ENCODE measurements at places on chromosomes 7 and 10. TPM values are rescaled to one million over a fixed set of nuclear protein-coding genes. Genes with fewer than 3 reads are reported as not detected.

Gene DRGX
- not detected for polyA plus RNA-seq

Gene NME8
- not detected for polyA plus RNA-seq

Gene SLC26A5
- polyA plus RNA-seq, result 0.25 TPM

Gene VWC2
- polyA plus RNA-seq, result not detected

Gene SAP25
- polyA plus RNA-seq, result 2.3 TPM

DNA sequence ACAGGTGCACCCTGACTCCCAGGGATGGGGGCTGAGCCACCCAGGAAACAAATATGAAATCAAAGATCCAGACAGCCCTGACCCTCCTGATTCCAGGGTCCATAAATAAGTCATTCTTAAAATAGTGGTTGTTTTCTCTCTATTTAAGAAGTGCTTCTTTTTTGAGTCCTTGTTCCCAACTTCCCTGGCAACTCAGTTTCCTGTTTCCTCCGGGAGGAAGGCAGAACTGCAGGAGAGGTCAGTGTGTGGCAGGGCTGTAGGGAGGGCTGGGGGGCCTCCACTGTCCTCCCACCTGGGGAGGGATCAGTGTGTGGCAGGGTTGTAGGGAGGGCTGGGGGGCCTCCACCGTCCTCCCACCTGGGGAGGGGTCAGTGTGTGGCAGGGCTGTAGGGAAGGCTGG, 88.7 kb upstream of the PDGFA start:
- no peaks in the 10 kb centered on the region for H3K27me3 ChIP-seq
- DNase-seq, result no peak
- no peaks in the 10 kb centered on the region for H3K4me1 ChIP-seq
- no peak overlapping the region for H3K4me3 ChIP-seq
- H3K27ac ChIP-seq, result no peak overlapping the region

DNA sequence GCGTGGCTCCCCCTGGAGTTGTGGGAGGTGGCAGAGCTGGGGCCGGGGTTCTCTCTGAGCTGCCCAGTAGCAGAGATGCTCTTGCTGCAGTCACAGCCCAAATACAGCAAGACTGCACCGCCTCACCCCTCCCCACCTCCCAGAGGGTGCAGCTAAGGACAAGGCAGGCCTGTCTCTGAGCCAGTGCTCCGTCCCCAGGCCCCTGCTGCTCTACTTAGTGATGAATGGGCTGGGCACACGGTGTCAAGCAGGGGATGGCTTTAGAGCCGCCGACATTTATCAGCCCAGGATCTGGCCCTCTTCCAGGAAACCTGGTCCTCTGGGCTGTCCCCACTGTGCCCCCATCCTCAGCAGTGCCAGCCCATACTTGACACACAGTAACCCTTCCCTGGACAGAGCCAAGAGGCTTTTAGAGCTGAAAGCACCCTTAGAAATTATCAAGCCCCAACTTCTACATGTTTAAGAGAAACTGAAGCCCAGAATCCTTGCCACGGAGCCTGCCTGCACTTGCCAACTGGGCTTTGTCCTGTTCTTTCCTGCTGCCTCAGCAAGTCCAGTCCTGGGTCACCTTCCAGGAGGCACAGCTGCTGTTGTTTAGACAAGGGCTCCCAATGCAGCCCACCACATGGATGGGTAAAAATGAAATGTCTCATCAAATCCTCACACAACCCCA, 137.1 kb upstream of the UNC5B start:
- no peak overlapping the region for H3K27ac ChIP-seq
- H3K36me3 ChIP-seq, result no peaks in the 10 kb centered on the region
- no peak overlapping the region for H3K4me3 ChIP-seq

DNA sequence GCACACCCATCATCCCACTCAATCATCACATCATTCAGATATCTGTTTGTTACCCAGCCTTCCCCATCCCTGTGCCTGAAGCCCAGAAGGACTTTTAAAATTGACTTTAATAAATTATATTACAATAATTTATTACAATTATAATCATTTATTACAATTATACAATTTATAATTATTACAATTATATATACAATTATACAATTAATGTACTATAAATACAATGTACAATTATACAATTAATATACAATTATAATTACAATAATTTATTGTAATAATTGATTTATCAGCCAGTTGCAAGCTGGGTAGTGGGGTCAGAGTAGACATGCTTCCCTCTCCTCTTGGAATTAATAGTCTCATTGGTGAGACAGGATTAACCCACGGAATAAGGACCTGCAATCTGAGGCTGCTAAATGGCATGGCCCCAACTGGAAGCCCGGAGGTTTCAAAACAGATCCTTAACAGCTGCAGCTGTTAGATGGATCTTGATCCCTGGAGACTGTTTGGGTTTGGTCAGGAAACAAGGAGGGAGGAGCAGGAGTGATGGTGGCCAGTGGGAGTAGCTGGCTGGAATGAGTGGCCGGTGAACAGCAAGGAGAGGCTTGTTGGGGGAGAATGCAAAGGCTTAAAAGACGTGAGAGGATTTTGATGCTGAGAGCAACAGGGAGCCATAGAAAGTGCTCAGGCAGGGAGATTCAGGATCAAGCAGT, 402.8 kb upstream of the PODXL start:
- no peaks in the 10 kb centered on the region for H3K27me3 ChIP-seq
- DNase-seq, result no peak
- H3K4me1 ChIP-seq, result no peaks in the 10 kb centered on the region

GRCh38 chr10:67669978-67670377, 26.0 kb downstream of the CTNNA3 start:
- no peaks in the 10 kb centered on the region for H3K4me1 ChIP-seq
- no peaks in the 10 kb centered on the region for H3K36me3 ChIP-seq
- H3K27ac ChIP-seq, result no peak overlapping the region
- no peaks in the 10 kb centered on the region for H3K27me3 ChIP-seq
- no peak for DNase-seq
- no peak overlapping the region for H3K4me3 ChIP-seq

GRCh38 chr10:32621969-32622368, 176.0 kb downstream of the CCDC7 start:
- DNase-seq, result no peak
- no peaks in the 10 kb centered on the region for H3K27me3 ChIP-seq
- H3K4me3 ChIP-seq, result no peak overlapping the region
- H3K27ac ChIP-seq, result no peak overlapping the region
- no peaks in the 10 kb centered on the region for H3K4me1 ChIP-seq
- peaks cover 7% of the 10 kb centered on the region for H3K36me3 ChIP-seq

- peak overlapping the region; percentile 58 for H3K27ac ChIP-seq
- no peak for DNase-seq
- peaks cover 16% of the 10 kb centered on the region for H3K4me1 ChIP-seq
Observed at GRCh38 chr10:91602868-91603568, 29.9 kb downstream of the PPP1R3C start.

DNA sequence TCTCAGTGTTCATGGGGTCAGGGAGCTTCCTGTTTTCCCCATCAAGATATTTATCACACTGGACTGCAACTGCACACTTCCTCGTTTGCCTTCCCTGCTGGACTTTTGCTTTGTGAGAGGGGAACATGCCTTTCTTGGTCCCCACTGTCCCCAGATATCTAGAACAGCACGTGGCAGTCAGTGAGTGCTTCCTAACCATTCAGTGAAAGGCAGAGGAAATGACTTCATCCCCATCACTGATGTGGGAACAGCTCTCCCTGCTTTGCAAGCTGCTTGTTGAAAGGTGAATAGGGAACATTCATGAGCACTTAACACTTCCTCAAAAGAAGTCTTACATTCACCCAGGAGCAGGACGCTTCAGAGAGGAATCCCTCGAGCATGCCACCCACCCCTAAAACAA, 135.4 kb downstream of the MYOF start:
- no peaks in the 10 kb centered on the region for H3K27me3 ChIP-seq
- no peak overlapping the region for H3K4me3 ChIP-seq
- no peak for DNase-seq
- no peak overlapping the region for H3K27ac ChIP-seq

DNA sequence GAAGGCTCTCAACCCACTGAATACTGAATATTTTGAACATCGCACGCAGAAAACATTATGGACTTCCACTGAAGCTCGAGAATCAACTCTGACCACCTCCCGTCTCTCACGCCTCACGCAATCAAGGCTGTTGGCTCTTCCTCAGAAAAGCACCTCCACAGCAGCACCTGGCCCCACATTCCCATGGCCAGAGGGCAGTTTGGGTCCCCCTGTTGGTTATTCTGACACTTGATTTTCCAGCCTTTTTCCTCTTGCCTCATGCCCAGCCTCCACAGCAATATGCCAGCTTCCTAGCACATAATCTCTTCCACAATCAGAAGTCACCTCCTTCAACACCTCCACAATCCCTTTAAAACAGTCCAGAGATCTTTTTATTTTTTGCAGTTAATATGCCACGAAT, 55.9 kb downstream of the SVOPL start:
- H3K27me3 ChIP-seq, result no peaks in the 10 kb centered on the region
- no peaks in the 10 kb centered on the region for H3K36me3 ChIP-seq
- H3K4me3 ChIP-seq, result no peak overlapping the region
- DNase-seq, result no peak

DNA sequence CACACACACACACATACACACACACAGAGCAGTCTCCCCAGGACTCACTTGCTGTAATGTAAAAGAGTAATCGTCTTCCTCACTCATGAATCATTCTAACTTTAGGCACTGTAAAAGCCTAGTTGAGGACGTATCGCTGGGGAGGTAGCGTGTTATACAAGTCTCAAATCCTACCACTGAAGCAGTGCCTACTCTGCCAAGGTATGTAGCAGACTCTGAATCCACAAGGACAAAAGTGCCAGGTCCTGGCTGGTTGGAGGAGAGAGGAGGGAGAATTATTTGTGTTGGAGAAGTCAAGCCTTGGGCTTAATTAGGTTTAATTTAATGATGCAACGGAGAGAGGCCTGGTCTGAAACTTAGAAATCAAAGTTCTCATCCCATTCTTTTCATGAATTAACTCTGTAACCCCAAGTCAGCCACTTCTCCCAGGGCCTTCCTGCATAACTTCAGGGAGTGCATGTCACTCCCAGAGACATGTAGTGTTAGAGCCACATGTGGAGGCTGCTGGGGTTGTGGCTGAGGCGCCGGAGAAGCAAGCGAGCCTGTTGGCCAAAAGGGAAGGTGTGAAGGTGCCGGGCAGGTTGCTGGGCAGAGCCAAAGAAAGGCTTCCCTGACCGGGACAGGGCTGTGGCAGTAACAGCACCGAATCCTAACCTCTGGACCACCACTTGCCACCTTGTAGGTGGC, 36.7 kb downstream of the NKX2-3 start:
- no peak for DNase-seq
- H3K27ac ChIP-seq, result no peak overlapping the region
- no peak overlapping the region for H3K4me3 ChIP-seq
- H3K4me1 ChIP-seq, result no peaks in the 10 kb centered on the region
- peaks cover 30% of the 10 kb centered on the region for H3K27me3 ChIP-seq
- H3K36me3 ChIP-seq, result no peaks in the 10 kb centered on the region

GRCh38 chr10:112713411-112713810, 236.6 kb upstream of the TCF7L2 start:
- H3K36me3 ChIP-seq, result no peaks in the 10 kb centered on the region
- no peak for DNase-seq
- H3K4me3 ChIP-seq, result no peak overlapping the region
- H3K4me1 ChIP-seq, result peaks cover 2% of the 10 kb centered on the region
- no peaks in the 10 kb centered on the region for H3K27me3 ChIP-seq
- no peak overlapping the region for H3K27ac ChIP-seq

GRCh38 chr10:99395750-99396445, 34.5 kb downstream of the GOT1 start:
- H3K4me3 ChIP-seq, result no peak overlapping the region
- peaks cover 59% of the 10 kb centered on the region for H3K36me3 ChIP-seq
- DNase-seq, result no peak
- H3K4me1 ChIP-seq, result peaks cover 11% of the 10 kb centered on the region

- no peak overlapping the region for H3K4me3 ChIP-seq
- no peaks in the 10 kb centered on the region for H3K4me1 ChIP-seq
- H3K27ac ChIP-seq, result no peak overlapping the region
- H3K27me3 ChIP-seq, result no peaks in the 10 kb centered on the region
- H3K36me3 ChIP-seq, result no peaks in the 10 kb centered on the region
- no peak for DNase-seq
Observed at GRCh38 chr7:134332892-134333291, 16.2 kb upstream of the SLC35B4 start.

- H3K27ac ChIP-seq, result no peak overlapping the region
- no peaks in the 10 kb centered on the region for H3K27me3 ChIP-seq
- DNase-seq, result no peak
- no peak overlapping the region for H3K4me3 ChIP-seq
- no peaks in the 10 kb centered on the region for H3K36me3 ChIP-seq
Observed at GRCh38 chr7:2996141-2996540, 47.5 kb downstream of the CARD11 start.

- H3K4me1 ChIP-seq, result no peaks in the 10 kb centered on the region
- H3K27ac ChIP-seq, result peak overlapping the region; percentile 22
- H3K36me3 ChIP-seq, result no peaks in the 10 kb centered on the region
- no peak for DNase-seq
- H3K4me3 ChIP-seq, result no peak overlapping the region
- H3K27me3 ChIP-seq, result no peaks in the 10 kb centered on the region
Observed at GRCh38 chr7:94129443-94130140, 125.4 kb upstream of the BET1 start.

DNA sequence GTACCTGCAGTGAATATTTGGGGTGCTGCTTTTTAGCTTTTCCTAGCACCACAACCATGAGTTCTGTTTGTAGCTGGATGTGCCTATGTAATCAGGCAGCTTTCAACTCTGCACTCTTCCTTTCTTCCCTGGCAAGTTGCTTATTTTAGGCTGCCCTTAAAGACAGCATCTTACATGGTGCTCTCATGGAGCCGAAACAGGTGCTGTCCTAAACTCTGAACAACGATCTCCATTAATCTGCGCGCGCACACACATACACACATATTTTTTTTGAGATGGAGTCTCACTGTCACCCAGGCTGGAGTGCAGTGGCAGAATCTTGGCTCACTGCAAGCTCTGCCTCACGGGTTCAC, 9.1 kb downstream of the RPS24 start:
- DNase-seq, result no peak

DNA sequence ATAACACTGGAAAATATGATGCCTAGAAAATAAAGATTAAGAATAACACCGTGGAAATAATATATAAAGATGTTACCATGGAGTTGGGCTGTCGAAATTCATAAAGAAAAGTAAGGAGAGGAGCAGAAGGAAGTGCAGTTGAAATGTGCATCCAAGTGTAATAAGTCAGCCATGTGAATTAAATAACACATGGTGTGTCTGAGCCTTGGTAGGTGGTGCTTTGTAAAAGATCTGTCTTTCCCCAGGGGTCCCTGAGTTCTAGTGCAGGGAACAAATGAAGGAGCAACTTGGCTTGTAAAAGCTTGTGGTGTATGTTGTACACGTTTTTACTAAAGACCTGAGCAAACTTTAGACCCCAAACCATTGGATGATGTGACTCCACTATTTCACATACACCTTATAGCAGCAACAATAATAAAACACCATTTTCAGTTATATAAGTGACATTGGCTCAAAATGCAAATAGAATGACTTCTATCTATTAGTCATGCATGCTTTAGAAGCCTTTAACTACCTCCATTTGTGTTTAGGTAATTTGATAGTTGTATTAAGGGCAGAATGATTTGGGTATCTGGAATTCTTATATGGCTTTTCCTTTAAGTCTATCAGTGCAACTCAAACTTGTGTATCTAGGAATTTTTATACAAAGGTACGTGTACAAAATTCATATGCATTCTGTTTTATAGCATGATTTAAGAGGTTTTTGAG, 11.3 kb downstream of the STARD3NL start:
- no peak overlapping the region for H3K27ac ChIP-seq
- H3K27me3 ChIP-seq, result no peaks in the 10 kb centered on the region
- DNase-seq, result no peak
- no peaks in the 10 kb centered on the region for H3K4me1 ChIP-seq
- no peaks in the 10 kb centered on the region for H3K36me3 ChIP-seq
